Activated T-helper 2 cell treated with anti-CD3 and anti-CD28 coated beads, Interferon-gamma antibody, Interleukin-2, Interleukin-4, amounts not matched to agents 10 μg/mL and 5 μg/mL and 100 μg/mL, durations not matched to agents 14 hours and 24 hours and 36 hours (primary cell): ENCODE measurements at places on chromosomes 13 and 19.

GRCh38 chr13:64817691-64818090 is 2412.4 kb downstream of the PCDH9 start:
- DNase-seq, result no peak
- no peaks in the 10 kb centered on the region for H3K36me3 ChIP-seq
- no peaks in the 10 kb centered on the region for H3K27me3 ChIP-seq

DNA sequence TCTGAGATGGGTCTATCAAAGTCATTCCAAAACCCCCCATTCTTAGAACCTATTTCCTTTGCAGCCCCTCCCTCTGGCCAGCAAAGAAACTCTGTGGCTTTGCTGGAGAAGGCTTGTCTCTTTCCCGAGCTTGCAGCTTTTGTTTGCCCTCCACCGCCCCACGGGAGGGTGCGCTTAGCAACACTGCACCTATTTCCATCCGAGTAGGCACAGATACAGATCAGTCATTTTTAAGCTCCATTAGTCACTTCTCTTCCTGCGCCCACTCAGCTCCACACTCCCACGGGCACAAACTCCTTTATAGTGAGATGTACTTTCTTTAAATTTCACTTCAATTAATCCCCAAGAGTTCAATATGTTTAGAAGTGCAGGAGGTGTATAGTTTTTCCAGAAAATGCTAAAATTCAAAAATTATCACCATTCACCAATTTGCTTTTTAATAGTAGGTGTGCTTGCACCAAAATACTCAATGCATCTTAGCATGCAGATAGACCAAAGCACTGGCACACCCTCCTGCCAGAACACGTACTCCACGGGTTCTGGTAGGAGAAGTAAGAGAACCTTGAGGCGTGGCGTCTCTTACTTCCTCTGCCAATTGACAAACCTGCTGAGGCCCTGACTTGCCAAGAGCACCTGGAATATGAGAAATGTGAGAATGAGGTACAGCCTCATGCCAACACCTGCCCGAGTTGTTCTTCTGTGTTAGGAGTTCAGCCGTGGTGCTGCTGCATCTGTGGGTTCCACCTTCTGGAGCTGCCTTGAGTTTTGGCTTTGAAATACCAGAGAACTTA is 183.7 kb downstream of the TEX29 start:
- no peak for DNase-seq
- no peak overlapping the region for H3K27ac ChIP-seq
- H3K27me3 ChIP-seq, result no peaks in the 10 kb centered on the region
- no peaks in the 10 kb centered on the region for H3K36me3 ChIP-seq
- H3K4me1 ChIP-seq, result peaks cover 3% of the 10 kb centered on the region

DNA sequence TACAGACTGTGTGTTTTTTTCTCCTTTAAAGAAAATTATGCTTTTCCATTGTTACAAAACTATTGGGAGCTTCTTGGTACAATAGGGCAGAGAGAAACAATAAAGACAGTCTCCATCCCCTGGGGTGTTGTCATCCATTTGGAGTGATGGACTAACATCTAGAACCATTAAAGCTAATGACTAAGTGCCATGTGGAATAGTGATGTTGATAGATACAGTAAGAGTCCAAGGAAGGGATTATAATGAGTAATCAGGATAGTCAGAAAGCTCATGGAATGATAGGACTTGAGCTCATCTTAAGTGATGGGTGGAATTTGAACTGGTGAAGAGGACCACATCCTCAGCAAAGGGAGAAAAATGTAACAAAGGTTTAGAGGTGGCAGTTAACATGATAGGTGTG is 24.1 kb upstream of the FRY start:
- DNase-seq, result no peak
- peaks cover 23% of the 10 kb centered on the region for H3K27me3 ChIP-seq
- H3K4me1 ChIP-seq, result no peaks in the 10 kb centered on the region
- H3K4me3 ChIP-seq, result no peak overlapping the region
- no peak overlapping the region for H3K27ac ChIP-seq

DNA sequence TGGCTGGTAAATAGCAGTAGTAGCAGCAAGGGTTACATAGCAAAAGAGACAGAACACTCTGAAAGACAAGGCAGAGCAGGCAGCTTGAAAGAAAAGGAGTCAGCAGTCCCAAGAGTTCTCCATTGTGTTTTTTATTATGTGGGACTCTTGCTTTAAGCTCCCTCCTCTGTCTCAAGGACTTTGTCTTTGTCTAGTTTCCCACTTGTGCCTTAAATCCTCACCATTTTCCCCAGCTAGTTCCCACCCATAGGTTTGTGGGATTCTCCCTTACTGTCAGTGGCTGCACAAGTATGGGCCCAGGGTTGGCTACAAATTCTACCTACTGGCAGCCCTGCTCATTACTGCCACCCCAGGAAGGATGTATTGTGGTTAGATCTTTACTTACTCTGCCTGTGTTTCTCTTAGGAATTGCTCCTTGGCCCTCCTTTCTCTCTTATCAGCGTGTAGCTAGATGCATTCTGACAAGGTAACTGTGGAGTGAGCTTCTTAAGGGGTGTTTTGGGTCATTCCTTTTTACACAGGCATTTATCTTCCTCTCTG is 413.4 kb upstream of the PCDH9 start:
- H3K4me1 ChIP-seq, result no peaks in the 10 kb centered on the region
- DNase-seq, result no peak
- no peak overlapping the region for H3K27ac ChIP-seq
- no peaks in the 10 kb centered on the region for H3K27me3 ChIP-seq

GRCh38 chr13:31000889-31001288 is 68.4 kb downstream of the TEX26 start:
- no peaks in the 10 kb centered on the region for H3K4me1 ChIP-seq
- no peak for DNase-seq
- peaks cover 26% of the 10 kb centered on the region for H3K27me3 ChIP-seq

DNA sequence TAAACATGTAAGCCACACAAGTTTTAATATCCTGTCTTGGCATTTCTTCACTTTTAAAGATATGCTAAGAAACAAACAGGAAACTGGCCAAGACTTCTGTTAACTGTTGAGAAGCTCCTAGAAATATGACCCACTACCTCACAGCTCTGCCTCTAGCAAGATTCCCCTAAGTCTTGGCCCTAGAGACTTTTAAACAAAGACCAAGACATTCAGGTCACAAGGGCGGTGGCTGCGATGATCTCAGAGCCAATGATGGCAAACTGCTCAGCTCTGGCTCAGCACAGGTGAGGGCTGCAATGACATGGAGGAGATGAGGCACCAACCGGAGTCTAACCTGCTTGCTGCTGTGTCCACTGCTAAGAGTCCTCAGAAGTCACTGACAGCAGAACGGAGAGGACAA is 114.8 kb downstream of the SUCLA2 start:
- peaks cover 2% of the 10 kb centered on the region for H3K27me3 ChIP-seq
- peaks cover 21% of the 10 kb centered on the region for H3K4me1 ChIP-seq
- H3K36me3 ChIP-seq, result peaks cover 2% of the 10 kb centered on the region

GRCh38 chr19:44212866-44213346 is 574 bp downstream of the ZNF227 start:
- H3K27me3 ChIP-seq, result no peaks in the 10 kb centered on the region
- H3K4me1 ChIP-seq, result peaks cover 12% of the 10 kb centered on the region
- DNase-seq, result no peak

- no peak overlapping the region for H3K4me3 ChIP-seq
- no peaks in the 10 kb centered on the region for H3K4me1 ChIP-seq
- no peaks in the 10 kb centered on the region for H3K27me3 ChIP-seq
- H3K36me3 ChIP-seq, result no peaks in the 10 kb centered on the region
- H3K27ac ChIP-seq, result no peak overlapping the region
Measured at GRCh38 chr19:9720541-9720940, 45.6 kb upstream of the ZNF562 start.

- H3K4me3 ChIP-seq, result no peak overlapping the region
- peaks cover 2% of the 10 kb centered on the region for H3K4me1 ChIP-seq
- H3K27me3 ChIP-seq, result peaks cover 45% of the 10 kb centered on the region
- no peak overlapping the region for H3K27ac ChIP-seq
- DNase-seq, result no peak
- H3K36me3 ChIP-seq, result no peaks in the 10 kb centered on the region
Measured at GRCh38 chr13:110568612-110569011, 7.1 kb upstream of the RAB20 start.

- H3K27ac ChIP-seq, result no peak overlapping the region
- no peak overlapping the region for H3K4me3 ChIP-seq
- peaks cover 18% of the 10 kb centered on the region for H3K4me1 ChIP-seq
- DNase-seq, result no peak
Measured at GRCh38 chr19:40225440-40226305, 816 bp downstream of the CCNP start.

DNA sequence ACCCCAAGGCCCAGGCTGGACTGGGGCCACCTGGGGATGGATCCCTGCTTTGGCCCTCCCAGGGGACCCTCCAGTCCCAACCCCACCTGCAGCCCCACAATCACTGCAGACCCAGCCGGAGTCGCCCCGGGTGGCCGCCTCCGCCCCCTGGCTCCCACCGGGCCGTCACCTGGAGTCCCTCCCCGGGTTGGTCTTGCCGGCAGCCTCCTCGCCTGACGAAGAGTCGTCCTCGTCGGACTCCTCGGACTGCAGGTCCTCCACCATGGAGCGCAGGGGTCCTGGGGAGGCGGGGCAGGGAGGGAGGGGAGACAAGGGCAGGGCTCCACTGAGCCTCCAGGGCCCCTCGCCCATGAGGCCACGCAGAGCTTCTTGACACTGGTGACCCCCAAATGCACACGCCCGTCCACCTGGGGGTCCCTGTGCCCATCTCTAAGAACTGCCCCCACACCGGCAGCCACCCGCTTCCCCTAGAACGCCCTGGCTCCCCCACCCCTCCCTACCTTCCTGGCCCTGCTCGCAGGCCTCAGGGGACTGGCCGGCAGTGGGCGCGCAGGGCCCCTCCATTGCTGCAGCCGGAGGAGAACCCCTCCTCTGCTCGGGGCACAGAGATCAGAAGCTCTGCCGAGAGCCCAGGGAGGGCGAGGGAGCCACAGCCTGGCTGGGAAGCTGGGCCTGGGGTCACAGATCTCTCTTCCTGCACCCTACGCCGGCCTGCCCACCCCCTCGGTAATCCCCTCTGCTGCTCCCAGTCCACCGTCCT is 63.4 kb downstream of the MLLT1 start:
- H3K4me1 ChIP-seq, result peaks cover 2% of the 10 kb centered on the region
- H3K4me3 ChIP-seq, result no peak overlapping the region
- H3K36me3 ChIP-seq, result peaks cover 8% of the 10 kb centered on the region
- no peak for DNase-seq

DNA sequence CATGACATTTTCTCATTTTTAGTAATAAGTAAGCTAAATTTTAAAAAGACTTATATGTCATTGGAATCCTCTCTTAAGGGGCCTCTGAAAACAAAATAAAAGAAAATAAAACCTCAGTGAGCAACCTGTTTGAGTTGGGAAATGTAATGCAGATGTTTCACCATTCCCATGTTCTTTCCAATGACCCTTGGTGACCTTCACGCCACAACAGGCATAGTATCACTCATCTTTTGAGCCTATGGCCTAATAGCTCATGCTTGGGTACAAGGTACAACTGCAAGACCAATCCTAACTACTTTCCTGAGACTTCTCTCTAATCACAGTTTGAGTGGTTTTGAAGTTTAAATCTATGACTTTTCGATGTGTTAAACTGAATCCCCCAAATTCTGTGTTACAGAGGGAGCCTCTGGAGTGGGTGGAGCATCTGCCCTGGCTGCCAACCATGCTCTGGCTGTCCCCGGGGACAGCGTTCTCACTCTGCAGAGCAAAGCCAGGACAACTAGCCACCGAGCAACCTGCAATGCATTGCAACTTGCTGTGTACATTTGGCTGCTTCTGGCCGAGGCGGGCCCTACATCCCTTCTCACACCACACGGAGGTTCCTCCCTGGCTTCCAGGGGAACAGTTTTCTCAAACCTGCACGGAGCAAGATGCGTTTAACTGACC is 307.9 kb upstream of the MAB21L1 start:
- DNase-seq, result no peak
- no peaks in the 10 kb centered on the region for H3K27me3 ChIP-seq
- H3K4me1 ChIP-seq, result no peaks in the 10 kb centered on the region
- H3K36me3 ChIP-seq, result no peaks in the 10 kb centered on the region

- H3K36me3 ChIP-seq, result no peaks in the 10 kb centered on the region
- no peak for DNase-seq
- H3K4me3 ChIP-seq, result no peak overlapping the region
- no peaks in the 10 kb centered on the region for H3K27me3 ChIP-seq
Measured at GRCh38 chr19:31591258-31591657, 242.0 kb upstream of the TSHZ3 start.

- H3K27me3 ChIP-seq, result no peaks in the 10 kb centered on the region
- H3K27ac ChIP-seq, result no peak overlapping the region
- no peak for DNase-seq
- no peaks in the 10 kb centered on the region for H3K36me3 ChIP-seq
- H3K4me3 ChIP-seq, result no peak overlapping the region
Measured at GRCh38 chr13:95030821-95031343, 270.4 kb downstream of the ABCC4 start.

- no peak overlapping the region for H3K4me3 ChIP-seq
- H3K27ac ChIP-seq, result no peak overlapping the region
Measured at GRCh38 chr13:24052547-24053518, 107.7 kb upstream of the SPATA13 start.

GRCh38 chr13:113648216-113648610 is 9.8 kb downstream of the ATP4B start:
- H3K4me1 ChIP-seq, result peaks cover 5% of the 10 kb centered on the region
- H3K27ac ChIP-seq, result no peak overlapping the region
- no peak for DNase-seq
- H3K27me3 ChIP-seq, result no peaks in the 10 kb centered on the region

DNA sequence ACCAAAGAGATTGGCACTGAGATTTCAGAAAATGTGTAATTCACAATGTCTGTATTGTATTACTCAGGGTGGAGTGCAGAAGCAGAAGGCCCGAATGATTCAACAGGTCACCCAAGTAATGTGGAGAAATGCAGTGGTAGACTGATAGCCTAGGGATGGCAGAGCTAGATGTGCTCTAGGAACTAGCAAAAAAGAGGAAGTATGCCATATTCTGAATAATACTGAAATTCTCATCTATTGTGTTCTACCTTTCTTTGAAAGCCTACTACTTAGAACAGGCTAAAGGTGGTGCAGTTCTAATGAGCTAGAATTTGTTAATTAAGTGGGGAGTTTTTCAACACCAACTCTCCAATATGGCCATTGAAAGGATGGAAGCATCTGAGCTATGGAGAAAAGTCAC is 1449.8 kb upstream of the MIR17HG start:
- no peak overlapping the region for H3K27ac ChIP-seq
- DNase-seq, result no peak
- H3K27me3 ChIP-seq, result no peaks in the 10 kb centered on the region
- H3K4me1 ChIP-seq, result no peaks in the 10 kb centered on the region
- no peaks in the 10 kb centered on the region for H3K36me3 ChIP-seq

GRCh38 chr13:64753233-64754000 is 2476.7 kb downstream of the PCDH9 start:
- no peak overlapping the region for H3K27ac ChIP-seq
- H3K4me3 ChIP-seq, result no peak overlapping the region
- no peaks in the 10 kb centered on the region for H3K27me3 ChIP-seq
- no peaks in the 10 kb centered on the region for H3K36me3 ChIP-seq

- no peaks in the 10 kb centered on the region for H3K36me3 ChIP-seq
- H3K27me3 ChIP-seq, result peaks cover 39% of the 10 kb centered on the region
- H3K27ac ChIP-seq, result no peak overlapping the region
- peaks cover 7% of the 10 kb centered on the region for H3K4me1 ChIP-seq
- H3K4me3 ChIP-seq, result no peak overlapping the region
- no peak for DNase-seq
Measured at GRCh38 chr13:27708325-27708724, 84.0 kb upstream of the GSX1 start.

GRCh38 chr13:50912851-50913250 is 3.3 kb downstream of the RNASEH2B start:
- DNase-seq, result no peak
- H3K27me3 ChIP-seq, result no peaks in the 10 kb centered on the region
- no peak overlapping the region for H3K27ac ChIP-seq
- peaks cover 65% of the 10 kb centered on the region for H3K4me1 ChIP-seq
- H3K4me3 ChIP-seq, result no peak overlapping the region
- peaks cover 28% of the 10 kb centered on the region for H3K36me3 ChIP-seq
